NCI-H82 (cell line): ENCODE measurements at places on chromosomes 1 and 21.

DNA sequence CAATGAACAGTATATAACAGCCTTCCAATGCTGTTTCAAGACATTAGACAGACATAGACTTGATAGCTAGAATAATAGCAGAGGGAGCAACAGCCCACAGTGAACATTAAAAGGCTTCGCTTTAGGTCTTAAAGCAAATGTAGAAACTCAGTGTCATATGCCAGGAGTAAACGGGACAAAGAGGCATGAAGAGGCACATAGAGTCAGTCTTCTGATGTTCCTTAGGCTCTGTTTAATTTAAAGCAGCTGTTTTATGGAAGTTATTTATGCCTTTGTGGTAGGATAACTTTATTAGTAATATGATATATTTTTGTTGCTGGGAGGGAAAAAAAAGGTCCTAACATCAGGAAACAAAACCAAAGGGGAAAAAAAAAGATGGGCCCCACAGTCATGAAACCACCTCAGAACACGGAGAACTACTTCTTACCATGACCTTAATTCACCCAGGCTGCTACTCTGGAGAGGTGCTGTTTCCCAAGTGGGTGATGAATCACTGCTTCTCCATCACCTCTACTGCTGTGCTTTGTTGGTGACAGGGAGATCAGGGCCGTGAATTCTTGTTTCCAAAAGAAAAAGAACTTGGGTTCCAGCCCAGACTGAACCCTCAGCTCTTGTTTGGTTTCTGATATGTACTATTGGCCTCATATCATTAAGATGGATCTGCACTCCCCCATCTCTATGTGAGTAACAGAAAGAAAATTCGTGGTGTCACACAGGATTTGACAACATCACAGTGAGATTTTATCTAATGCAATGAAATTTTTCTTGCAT is 616.9 kb downstream of the KIF26B start:
- no peak for DNase-seq

- peak; percentile 35 for DNase-seq
These were observed 277.0 kb downstream of the MRPL39 start for GRCh38 chr21:25330266-25330665.

- DNase-seq, result no peak
These were observed 3.9 kb upstream of the CLSPN start for GRCh38 chr1:35773711-35774110.

DNA sequence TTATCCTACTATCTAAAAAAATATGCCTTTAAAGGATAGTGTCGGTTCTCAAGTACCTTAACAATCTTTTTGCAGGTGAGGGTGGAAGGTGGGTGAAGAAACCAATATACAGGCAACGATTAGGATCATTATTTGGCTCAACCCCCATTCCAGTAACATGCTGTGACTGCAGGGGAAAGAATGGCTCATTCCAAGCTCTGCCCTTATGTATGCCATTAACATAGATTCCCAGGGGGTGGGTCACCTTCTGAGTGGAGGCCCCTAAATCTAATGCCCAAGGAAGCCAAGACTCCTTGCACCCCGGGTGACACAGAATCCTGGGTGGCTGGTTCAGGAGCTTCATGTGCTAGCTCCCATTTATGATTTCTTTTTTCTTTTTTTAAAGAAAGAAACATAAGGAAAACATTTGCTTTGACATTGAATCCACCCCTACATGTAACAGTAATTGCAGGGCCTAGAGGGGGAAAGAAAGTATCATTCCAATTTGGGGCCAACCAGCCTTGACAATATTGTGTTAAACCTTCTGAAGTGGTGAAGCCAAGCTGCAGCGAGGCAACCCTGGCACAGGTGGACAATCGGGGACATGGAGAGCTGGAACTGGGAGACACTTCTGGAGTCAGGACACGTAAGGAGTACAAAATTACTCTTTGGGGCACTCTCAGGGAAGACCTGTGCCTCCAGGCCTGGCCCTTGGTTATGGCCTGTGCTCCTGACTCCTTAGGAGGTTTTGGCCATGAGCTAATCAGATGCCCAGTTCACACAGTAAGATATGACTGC is 200.3 kb downstream of the PBX1 start:
- no peak for DNase-seq

- no peak for DNase-seq
These were observed 92.6 kb downstream of the ZNF281 start for GRCh38 chr1:200317236-200317635.

DNA sequence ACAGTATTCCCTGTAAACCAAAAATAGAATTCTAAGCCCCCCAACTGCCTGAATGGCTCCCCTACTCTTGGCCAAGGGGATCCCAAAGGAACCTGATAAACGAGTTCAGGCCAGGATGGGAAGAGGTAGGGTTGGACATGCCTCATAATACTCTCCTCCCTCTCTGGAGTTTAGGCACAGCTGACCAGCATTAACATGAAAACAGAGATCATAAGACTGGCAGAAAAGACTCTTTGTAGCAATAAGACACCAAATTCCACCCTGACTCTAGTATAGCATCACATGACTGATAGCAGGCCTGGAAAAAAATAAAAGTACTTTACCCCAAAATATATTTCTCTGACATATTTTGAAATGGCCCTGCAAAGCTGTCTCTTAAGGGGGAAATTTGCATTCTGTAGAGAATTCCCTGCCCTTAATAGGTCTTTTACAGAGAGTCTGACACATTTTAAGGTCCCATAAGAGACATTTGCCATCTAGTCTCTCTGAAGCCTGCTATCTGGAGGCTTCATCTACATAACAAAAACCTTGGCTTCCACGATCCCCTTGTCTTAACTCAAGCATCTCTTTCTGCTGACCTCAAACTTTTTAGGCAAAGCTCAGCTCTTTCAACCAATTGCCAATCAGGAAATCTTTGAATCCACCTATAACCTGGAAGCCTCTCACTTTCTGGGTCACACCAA is 55.9 kb downstream of the SIK1 start:
- DNase-seq, result no peak

DNA sequence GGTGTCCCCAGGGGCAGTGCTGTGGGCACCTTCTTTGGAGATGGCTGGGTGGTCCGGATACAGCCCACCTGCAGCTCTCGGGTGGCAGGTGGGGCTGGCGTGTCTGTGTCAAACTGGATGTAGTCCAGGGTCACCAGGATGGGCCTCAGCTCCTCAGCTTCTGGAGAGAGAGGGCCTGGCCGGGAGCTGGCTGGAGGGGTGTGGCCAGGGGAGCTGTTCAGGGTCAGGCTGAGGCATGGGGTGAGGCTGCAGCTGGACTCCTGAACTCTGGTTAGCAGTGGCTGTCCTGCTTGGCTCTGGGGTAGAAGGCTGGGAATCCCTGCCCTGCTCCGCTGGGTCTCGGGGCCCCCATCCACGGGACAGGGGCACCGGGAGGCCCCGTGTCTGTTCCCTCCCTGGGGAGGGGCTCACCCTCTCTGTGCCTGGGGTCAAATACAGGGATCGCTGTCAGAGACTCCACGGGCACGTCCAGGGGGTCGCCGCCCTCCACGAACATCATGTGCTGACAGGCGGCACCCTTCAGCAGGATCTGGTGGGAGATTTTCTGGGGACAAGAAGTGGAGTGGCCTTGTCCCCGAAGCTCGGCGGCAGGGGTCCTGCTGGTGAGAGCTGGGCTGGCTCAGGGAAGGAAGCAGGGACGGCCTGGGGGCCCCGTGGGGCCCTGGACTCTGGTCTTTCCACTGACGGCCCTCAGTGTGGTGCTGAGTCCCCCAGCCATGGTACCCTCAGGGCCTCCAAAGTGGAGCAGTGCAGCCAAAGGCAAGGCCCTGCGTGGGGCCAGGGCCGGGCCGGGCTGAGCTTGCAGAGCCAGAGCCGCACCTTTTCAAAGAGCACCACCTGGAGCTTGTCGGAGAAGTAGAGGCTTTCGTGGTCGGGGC is 4.1 kb upstream of the TMEM52 start:
- DNase-seq, result no peak

DNA sequence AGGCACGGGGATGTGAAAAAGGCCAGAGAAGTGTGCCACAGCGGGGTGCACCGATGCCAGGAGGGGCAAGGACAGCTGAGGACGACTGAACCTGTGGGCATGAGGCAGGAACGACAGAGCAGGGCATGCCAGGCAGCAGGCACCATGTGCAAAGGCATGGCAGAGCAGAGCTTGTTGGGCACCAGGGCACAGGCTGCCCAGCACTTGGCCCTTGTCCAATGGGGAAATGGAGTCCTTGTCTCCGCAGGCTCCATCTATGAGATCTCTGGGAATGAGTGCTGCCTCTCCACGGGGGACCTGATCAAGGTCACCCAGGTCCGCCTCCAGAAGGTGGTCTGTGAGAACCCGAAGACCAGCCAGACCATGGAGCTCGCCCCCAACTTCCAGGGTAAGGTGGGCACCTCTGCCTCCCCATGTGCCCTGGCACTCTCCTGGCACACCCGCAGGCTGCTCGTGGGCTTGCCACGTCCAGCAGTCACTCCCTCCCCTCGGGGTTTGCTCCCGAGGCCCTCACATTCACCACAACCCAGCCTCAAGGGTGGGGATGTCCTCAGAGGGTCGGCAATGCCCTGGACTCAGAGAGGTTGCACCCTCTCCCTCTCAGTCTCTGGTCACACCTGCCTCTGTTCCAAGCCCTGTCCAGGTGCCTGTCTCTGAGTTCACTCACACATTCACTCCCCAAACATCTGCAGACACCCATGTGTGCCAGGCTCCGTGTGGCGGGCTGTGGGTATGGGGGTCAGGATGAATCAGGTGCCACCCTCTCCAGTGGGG is 4.2 kb downstream of the THEMIS2 start:
- DNase-seq, result no peak

- no peak for DNase-seq
These were observed 6.6 kb downstream of the CSF1 start for GRCh38 chr1:109917051-109917767.

DNA sequence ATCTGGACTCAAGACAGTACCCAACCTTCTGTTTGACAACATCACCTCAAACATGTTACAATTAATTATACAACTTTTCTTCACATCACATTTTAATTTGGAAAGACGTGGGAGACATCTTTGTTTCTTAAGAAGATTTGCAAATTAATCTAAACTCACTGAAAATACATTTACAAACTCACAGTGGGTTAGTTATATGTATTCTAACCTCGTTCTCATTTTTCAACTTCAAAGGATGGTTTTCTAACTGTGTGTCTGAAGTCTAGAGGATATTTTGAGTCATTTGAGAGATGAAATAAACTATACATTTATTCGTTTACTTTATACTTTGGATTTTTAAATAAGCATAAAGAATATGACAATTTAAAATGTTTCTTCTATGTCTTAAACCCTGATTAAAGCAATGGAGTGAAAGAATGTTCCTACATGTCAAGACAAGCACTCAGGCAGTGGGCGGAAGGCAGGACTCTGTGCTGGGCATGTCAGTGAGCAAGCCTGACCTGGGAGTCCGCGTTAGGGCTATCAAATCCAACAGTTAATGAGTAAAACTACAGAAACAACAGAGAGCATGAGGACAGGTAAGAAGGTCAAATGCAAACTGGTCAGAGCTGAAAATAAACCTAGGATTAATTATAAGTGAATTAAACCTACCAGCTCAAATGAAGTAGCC is 76.5 kb upstream of the CTTNBP2NL start:
- DNase-seq, result no peak

GRCh38 chr1:61851849-61852669 is 109.8 kb downstream of the PATJ start:
- DNase-seq, result peak; percentile 87

GRCh38 chr1:60386249-60386648 is 312.7 kb upstream of the C1orf87 start:
- DNase-seq, result no peak

GRCh38 chr21:41712201-41712600 is 54.7 kb downstream of the RIPK4 start:
- no peak for DNase-seq

DNA sequence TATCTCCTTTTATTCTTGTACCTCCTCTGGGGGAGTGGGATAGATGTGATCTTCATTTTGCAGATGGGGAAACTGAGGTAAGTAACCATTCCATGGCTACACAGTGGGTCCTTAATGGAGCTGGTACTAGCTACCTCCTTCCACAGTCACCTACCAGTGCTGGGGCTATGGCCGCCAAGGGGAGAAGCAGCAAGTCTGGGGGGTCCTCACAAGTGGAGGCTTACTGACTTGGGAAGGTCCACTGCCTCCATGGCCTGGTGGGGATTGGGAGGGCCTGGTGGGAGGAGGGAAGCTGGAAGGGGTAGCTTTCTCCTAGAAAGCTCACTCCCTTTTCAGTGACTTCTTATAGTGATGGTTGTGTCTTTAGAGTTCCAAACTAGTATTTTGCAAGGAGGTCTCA is 5.9 kb upstream of the FOXO6 start:
- DNase-seq, result no peak
